Activated naive CD4-positive, alpha-beta T cell treated with Interleukin-2 at 50 U/mL for 16 hours (primary cell): ENCODE measurements at places on chromosomes 6 and 20.

DNA sequence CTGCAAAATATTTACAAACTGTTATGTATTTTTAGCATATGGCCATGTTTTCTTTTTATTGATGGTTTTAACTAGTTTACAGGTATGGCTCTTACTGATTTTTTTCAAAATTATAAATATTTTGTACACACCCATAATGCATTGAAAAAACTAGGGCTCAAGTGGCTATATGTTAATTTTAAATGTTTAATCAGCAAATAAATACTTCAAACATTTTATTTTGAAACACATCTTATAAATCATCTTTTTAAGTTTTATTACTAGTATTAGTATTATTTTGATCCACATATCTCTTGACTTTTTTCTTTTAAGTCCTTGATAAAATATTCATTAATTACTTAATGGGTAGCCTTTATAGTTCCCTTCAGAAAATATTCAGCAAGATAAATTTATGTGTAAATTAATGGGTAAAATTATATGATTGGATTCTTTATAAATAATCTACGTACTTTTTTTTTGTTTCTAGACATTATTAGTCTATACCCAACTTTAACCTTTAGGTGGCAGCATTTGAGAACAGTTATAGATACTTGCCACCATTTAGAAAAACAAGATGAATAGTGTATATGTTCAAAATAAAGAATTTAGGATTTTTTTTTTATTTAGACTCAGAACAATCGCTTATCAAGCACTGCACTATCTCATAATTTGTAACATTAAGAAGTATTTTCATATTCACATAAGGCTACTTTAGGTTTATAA lies 241.9 kb downstream of the ADGRB3 start:
- DNase-seq, result no peak

- DNase-seq, result no peak
These were observed 184.6 kb downstream of the ATXN1 start for GRCh38 chr6:16576451-16577368.

DNA sequence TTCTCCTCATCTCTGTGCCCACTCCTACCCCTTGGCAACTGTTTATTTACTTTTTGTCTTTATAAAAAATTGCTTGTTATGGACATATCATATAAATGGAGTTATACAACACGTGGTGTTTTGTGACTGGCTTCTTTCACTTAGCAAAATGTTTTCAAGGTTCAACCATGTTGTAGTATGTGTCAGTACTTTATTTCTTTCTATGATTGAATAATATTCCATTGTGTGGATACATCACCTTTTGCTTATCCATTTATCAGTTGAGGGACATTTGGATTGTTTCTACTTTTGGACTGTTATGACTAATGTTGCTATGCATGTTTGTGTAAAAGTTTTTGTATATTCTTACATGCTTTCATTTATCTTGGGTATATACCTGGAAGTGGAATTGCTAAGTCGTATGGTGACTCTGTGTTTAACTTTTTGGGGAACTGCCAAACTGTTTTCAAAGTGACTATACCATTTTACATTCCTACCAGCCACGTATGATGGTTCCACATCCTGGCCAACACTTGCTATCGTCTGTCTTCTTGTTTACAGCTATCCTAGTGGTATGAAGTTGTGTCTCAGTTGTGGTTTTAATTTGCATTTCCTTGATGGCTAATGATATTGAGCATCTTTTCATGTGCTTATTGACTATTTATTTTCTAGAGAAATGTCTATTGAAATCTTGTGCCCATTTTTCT lies 84.4 kb downstream of the SLX4IP start:
- no peak for DNase-seq

DNA sequence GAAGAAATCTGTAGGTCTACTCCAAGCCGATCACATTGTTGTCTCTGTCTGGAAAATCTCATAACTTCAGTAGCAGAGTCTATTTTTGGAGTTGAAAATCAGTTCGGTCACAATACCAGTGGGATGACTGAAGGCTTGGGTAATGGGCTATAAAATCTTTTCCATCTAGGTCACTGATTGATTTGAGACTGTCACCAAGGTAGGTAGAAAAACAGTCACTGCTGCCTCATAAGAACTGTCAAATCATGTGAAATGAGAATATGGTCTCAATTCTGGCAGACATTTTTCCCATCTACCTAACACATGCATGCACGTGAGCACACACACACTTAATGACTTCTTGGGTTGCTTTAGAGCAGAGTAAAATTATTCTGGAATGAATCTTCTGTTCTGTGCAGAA lies 1162.8 kb upstream of the CITED2 start:
- DNase-seq, result no peak

GRCh38 chr6:44100088-44100550 lies 27.1 kb downstream of the MRPL14 start:
- peak; percentile 14 for DNase-seq

- DNase-seq, result peak; percentile 62
These were observed 97.7 kb downstream of the KCNB1 start for GRCh38 chr20:49384437-49385434.

- peak; percentile 58 for DNase-seq
These were observed 26.2 kb downstream of the ARHGAP18 start for GRCh38 chr6:129683601-129684322.

- no peak for DNase-seq
These were observed 62.0 kb downstream of the KCNS1 start for GRCh38 chr20:45038745-45039474.
